GM23248 (cell line): ENCODE measurements at places on chromosomes 6 and 20. TPM values are rescaled to one million over a fixed set of nuclear protein-coding genes. Genes with fewer than 3 reads are reported as not detected.

The MTFR2 gene
- not detected in 2 replicates for total RNA-seq

The RIPPLY2 gene
- not detected in 2 replicates for total RNA-seq

The PCK1 gene
- total RNA-seq, result not detected in 2 replicates

The SLC17A2 gene
- not detected in 2 replicates for total RNA-seq

The DDO gene
- not detected in 2 replicates for total RNA-seq

The SCGN gene
- total RNA-seq, result not detected in 2 replicates
